ENCODE measurements at places on chromosomes 11 and 22.

GRCh38 chr11:1827095-1827813 lies 7.5 kb upstream of the SYT8 start:
- peak; percentile 78 for DNase-seq

- DNase-seq, result no peak
Observed at GRCh38 chr11:68031144-68031464, 623 bp downstream of the NDUFS8 start.

GRCh38 chr11:111119751-111120150 lies 125.8 kb upstream of the POU2AF2 start:
- no peak for DNase-seq

DNA sequence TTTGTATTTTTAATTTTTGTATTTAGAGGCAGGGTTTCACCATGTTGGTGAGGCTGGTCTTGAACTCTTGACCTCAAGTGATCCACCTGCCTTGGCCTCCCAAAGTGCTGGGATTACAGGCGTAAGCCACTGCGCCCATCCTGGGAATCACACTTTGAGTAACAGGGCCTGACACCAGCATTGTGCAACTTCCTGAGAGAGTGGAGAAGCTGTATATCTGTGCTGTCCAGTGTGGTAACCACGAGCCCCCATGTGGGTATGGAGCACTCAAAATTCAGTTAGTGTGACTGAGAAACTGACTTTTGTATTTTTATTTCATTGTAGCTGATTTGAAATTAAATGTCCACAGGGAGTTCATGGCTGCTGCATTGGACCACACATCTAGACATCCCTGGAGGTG lies 36.2 kb downstream of the MPPED1 start:
- DNase-seq, result no peak

DNA sequence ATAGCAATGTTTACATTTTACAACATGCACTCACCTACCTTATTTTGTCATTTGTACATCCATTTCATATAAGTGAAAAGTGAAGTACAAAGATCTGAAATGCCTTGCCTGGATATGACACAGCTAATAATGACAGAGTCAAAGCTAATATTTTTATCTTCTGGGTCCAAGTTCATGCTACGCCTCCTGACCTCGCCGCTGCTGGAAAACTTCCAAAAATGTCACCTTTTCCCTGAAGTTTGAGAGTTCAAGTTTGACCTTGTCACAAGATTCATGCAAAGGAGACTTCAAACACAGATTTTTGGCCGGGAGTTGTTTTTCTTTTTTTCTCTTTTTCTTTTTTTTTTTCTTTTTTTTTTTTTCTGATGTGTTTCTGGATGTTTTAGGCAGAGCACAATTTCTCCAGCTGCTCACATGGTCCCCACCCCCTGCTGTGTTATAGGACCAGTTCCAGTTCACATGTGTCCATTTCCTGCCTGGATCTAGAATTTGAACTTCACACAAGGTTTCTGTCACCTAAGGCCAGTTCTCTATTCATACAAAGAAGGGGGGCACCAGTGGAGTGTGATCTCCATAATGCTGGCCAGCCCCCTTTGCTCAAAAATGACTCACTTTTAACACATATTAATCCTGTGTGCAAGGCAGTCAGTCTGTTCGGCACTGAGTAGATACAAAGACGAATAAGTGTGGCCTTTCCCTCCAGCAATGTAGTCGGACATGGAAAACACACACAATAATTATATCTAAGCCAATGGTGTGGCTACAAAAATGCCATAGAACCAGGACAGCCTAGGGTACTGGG lies 546.8 kb downstream of the BUD13 start:
- no peak for DNase-seq

DNA sequence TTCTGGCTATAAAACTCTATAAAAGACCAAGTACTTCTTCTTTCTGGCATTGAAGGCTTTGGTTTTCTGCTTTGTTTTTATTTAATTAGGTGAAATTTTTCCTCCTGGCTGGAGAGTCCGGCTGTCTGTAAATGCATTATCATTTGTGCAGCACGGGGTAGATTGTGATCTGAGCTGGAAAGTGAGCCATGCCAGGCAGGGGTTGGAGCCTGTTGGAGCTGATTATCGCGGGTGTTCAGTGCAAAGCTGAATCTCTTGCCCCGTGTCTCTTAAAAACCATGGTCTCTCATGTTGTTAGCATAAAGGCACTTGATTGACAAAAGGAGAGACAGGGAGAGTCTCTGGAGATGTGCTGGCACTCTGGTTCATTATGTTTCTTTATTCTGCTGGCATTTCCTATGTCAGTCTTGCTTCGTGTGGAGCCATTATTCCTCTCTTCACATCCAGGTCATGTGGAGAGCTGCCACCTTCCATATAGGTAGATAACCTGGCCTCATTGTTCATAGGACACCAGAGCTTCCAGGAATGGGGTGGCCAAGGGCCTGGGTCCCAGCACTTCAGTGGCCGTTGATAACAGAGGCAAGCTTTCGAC lies 75.2 kb downstream of the LDLRAD3 start:
- no peak for DNase-seq

DNA sequence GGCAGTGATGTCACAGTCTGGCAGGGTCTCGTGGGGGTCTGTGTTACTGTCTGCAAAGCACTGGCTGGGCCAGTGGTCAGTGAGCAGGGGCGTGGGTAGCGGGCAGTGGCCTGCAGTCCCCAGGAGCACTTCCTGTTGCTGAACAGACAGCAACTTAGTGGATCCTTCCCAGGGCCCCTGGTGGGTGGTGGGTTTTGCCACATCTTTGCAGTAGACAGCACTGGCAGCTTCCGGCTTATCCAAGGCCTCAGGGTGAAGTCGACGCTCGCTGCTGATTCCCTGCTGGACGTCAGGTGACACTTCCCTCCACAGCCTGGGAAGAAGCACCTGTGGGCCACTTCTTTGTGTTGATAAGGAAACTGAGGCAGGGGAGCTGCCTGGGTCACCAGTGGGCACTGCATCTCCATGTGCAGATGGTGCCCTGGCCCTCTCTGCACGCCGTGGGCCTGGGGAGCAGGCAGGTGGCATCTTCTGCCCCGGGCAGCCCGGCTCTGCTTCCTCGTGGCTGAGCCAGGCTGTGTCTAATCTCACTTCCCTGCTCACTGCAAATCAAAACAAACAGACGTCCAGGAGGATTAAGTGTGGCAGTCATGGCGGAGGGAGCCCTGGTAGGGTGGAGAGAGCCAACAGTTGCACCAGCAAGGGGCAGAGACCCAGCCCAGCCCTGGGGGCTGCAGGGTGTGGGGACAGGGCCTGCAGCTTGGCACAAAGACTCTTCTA lies 79.8 kb downstream of the KCNQ1 start:
- no peak for DNase-seq
